ENCODE measurements at places on chromosomes 16 and 17.

- DNase-seq: no peak
Observed at GRCh38 chr16:58365623-58366022, 26.6 kb upstream of the GINS3 start.

DNA sequence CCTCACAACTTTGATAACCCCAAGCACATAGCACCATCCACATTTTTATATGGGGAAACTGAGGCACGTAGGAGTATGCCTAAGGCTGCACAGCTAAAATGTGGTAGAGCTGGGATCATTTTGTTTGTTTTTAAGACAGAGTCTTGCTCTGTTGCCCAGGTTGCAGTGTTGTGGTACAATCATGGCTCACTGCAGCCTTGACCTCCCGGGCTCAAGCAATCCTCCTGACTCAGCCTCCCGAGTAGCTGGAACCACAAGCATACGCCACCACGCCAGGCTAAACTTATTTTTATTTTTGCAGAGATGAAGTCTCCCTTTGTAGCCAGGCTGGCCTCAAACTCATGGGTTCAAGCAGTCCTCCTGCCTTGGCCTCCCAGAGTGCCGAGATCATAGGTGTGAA, 81.0 kb upstream of the GSE1 start:
- DNase-seq: no peak

DNA sequence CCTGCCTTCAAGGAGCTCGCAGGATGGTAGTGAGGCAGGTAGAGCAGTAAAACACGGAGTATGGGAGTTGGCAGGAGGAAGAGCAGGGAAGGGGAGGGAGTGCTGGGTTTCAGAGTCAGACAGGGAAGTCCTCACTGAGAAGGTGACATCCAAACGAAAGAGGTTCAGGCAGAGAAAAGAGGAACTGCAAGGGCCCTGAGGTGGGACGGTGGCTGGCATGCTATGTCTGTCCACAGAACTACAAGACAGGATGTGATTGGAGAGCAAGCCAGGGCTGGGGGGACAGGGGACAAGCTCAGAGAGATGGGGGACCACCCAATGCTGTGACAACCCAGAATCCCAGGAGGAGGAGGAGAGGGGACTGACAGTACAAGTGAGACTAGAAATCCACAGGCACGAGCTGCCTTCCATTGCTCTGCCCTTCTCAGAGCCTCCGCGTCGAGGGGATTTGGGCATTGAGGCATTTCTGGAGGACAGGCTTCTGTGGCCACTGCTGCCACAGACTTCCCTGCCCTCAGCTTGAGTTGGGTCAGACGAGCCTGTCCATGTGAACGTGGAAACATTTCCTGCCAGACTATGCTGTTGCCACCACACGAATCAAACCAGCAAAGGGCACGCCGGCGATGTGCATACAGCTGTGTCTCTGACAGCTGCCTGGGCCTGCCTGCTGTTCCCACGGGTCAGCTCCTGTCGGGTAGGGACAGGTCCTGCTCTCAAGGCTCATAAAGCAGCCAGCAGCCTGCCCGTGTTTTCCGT, 100.1 kb downstream of the RAB11FIP4 start:
- no peak for DNase-seq

- no peak for DNase-seq
Observed at GRCh38 chr17:55289106-55289446, 24.3 kb downstream of the HLF start.

DNA sequence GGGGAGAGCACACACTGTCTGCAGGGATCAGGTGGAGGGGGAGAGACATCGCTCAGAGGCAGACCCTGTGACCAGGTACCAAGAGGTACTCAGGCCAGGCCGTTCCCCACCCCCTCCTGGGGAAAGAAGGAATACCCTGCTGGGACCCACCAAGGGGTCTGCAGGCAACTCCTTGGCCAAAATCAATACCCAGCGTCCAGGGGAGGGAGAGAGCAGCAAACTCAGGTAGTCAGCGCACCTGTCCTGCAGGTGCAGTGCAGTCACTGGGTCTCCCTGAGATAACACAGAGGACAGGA, 57.5 kb upstream of the DOC2B start:
- no peak for DNase-seq

GRCh38 chr16:27286451-27286850, 17.9 kb upstream of the NSMCE1 start:
- no peak for DNase-seq

Data from GM18507 (cell line).